ENCODE measurements at places on chromosomes 2 and 18.

DNA sequence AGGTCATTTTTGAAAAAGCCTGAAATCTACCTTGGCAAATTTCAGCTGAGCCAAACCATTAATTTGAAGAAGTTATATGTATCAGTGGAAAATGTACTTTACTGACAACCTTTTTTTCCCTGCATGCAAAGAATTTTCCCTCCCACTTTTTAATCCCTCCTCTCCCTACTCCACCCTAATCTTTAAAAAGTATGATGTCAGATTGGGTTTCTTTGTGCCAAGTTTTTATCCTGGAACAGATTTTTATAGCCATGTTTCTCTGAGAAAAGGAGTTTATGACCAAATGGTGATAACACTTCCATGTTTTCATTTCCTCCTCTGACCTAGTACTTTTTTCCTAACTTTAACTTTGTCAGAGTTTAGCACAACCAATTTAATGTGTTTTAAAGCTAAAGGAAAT, 250.3 kb upstream of the FOSL2 start:
- no peak for DNase-seq

- peak; percentile 70 for DNase-seq
These were observed at the start of gene GYPC for GRCh38 chr2:126655500-126656430. TSS of gene GYPC (plus strand) at chr2:126656158. CDS start at chr2:126656264, 106 bp downstream.

GRCh38 chr18:62446511-62446910, 76.3 kb upstream of the ZCCHC2 start:
- no peak for DNase-seq

GRCh38 chr2:159971365-159972152, 90.9 kb downstream of the PLA2R1 start:
- no peak for DNase-seq

DNA sequence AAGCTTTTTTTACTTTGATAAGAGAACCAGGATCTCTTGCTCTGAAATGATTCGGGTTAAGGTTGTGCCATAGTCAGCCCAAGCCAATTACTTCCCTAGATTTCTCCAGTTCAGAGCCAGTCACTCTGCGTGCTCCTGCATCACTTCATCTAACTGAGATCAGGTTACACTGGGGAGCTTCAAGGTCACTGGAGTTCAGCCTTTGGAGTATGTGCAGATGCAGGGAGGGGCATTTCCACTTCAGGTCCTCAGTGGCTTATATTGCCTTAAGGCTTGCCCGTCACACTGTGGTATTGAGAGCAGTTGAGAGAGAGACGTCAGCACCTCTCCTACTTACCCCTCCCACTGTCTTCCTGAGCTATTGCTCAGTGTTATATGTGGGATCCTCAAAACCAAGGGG, 317.8 kb downstream of the EPHA4 start:
- DNase-seq: no peak

GRCh38 chr2:96625571-96626552, 12.2 kb downstream of the KANSL3 start:
- DNase-seq: no peak

DNA sequence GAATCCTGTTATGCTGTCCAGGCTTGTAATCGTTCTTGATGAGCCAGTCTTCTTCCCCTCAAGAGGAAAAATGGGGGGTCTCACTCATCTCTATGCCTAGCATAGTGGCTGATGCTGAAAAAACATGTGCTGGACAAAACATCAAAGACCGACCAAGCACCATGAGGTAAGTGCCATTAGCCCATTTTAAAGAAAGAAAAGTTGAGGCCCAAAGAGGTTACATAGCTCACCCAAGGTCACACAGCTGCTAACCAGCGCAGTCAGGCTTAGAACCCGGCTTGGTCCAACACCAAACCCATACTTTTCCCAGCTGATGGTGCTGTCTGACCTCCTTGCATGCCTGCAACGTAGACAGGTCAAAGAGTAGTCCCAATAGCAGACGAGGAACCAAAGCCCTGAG, 156.4 kb downstream of the INHBB start:
- no peak for DNase-seq

GRCh38 chr2:239066597-239066996, 218.7 kb downstream of the TWIST2 start:
- DNase-seq: no peak

GRCh38 chr2:11368059-11368572, 23.7 kb upstream of the ROCK2 start:
- no peak for DNase-seq

- DNase-seq: no peak
These were observed 56.8 kb upstream of the PEX13 start for GRCh38 chr2:60960706-60961105.

DNA sequence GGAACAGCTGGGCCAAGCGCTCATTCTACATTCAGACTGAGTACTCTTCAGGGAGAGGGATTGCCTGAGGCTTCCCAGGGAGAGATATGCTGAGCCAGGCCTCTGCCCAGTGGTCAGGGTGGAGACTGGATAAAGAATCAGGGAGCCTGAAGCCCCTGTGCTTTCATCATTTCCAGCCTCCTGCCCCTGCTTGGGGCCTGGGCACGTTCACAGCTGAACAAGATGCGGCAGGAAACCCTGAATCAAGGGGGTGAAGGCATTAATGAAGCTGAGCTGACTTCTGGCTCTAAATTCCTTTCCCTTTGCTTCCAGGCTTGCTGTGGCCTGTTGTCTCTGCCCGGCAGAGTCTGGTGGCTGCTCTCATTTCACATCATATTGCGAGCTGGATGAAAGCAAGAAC, 35.0 kb downstream of the RPL37A start:
- no peak for DNase-seq

GRCh38 chr2:86790134-86790675, 508 bp downstream of the CD8A start:
- DNase-seq: no peak

- DNase-seq: no peak
These were observed 56.1 kb downstream of the PRKRA start for GRCh38 chr2:178394859-178395258.

DNA sequence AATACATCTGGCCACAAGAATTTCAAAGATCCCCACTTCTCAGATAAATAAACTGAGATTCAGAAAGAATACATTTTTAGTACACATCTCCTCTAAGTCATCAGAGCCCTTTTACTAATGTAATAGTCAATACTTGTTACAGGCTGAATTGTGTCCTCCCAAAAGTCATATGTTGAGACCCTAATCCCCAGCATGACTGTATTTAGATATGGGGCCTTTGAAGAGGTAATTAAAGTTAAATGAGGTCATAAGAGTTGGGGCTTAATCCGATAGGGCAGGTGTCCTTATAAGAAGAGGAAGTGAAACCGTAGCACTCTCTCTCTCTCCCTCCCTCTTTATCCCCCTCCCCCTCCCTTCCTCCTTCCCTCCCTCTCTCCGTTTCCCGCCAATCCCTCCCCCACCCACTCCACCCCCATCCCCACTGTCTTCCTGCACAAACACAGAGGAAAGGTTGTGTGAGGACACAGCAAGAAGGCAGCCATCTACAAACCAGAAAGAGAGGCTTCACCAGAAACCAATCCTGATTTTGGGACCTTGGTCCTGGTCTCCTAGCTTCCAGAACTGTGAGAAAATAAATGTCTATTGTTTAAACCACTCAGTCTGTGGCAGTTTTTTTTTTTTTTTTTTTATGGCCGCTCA, 66.6 kb upstream of the ZNF397 start:
- no peak for DNase-seq

- no peak for DNase-seq
These were observed 150.9 kb downstream of the CD8B2 start for GRCh38 chr2:106638043-106638442.

DNA sequence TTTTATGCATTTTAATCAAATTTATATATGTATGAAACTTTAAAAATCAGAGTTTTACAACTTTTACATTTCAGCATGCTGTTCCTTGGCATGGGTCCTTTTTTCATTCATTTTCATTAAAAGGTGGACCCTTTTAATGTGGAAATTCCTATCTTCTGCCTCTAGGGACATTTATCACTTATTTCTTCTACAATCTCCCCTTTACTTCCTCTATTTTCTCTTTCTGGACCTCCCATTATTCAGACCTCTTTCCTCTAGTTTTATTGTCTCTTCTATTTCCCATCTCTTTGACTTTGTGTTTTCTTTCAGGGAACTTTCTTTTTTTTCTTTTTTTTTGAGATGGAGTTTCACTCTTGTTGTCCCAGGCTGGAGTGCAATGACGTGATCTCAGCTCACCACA, 5.7 kb downstream of the PROC start:
- no peak for DNase-seq

DNA sequence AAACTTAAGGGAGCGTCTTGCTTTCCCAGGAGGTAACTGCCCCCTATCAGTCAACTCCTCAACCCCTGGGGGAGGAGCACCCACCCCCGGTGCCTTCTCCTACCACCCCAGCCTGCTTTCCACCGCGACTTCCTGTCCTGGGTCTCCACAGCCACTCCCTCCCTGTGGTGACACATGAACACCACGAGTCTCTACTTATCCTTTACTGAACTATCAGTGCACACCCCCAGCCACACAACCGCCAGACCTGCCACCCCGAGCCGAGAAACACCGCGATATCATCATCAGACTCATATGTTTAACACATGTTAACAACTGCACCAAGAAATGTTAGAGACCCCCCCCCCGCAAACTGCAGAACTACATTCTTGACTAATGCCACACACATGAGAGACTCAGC, 43.3 kb downstream of the LONRF2 start:
- DNase-seq: no peak

- DNase-seq: no peak
These were observed 96.2 kb downstream of the PMS1 start for GRCh38 chr2:189880429-189880828.

GRCh38 chr2:58971511-58972360, 730.6 kb upstream of the FANCL start:
- DNase-seq: no peak

- DNase-seq: no peak
These were observed 21.5 kb upstream of the ALKAL2 start for GRCh38 chr2:309148-309953.

DNA sequence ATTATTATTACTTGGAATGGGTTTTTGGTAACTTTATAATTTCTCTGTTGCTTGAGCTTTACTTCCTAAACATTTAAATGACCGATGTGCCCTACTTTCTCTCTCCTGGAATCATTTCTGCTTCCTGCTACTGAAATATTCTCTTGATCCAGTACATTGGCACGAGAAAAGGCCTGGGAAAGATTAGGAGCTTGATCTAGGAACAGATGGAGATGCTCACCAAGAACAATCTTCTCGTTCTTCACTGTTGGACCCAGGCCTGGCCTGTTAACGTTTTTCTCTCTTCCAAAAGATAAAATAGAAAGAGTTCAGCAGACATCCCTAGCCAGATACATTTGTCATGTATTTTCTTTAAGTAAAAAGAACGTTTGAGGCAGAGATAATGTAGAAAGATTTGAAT, 1356.8 kb upstream of the CRIM1 start:
- DNase-seq: no peak

GRCh38 chr2:195795879-195796278, 138.9 kb downstream of the SLC39A10 start:
- no peak for DNase-seq

- DNase-seq: no peak
These were observed 17.9 kb upstream of the DSG3 start for GRCh38 chr18:31429623-31430022.

- DNase-seq: no peak
These were observed 26.2 kb upstream of the MGAT5 start for GRCh38 chr2:134227666-134228065.

GRCh38 chr2:60515721-60516226, 37.7 kb downstream of the BCL11A start:
- no peak for DNase-seq

Measured in stimulated activated CD4-positive, alpha-beta T cell treated with anti-CD3 and anti-CD28 coated beads, Interleukin-2, amount 100 ng/mL, for 24 hours (primary cell).